ENCODE measurements at places on chromosomes 7 and 10.

- no peak for DNase-seq
Observed at GRCh38 chr7:76031964-76032363, 15.8 kb downstream of the STYXL1 start.

GRCh38 chr7:46934198-46934825 is 647.6 kb downstream of the TNS3 start:
- DNase-seq: no peak

DNA sequence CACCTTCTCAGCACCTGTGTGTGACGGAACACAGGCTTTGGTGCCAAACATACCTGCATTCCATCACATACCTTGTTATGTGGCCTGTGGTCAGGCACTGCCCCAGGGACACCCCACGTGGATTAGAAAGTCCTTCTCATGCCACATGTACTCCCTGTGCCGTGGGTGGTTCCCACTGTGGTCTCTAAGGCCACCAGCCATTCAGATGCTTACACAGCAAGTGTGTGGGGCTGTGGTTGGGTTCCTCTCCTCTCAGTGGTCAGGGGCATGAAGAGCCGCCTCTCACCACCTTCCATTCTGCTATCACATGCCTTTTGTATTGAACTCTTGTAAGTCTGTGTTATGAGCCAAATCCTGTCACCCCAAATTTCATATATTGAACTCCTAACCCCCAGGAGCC is 85.1 kb upstream of the IGFBP3 start:
- no peak for DNase-seq

DNA sequence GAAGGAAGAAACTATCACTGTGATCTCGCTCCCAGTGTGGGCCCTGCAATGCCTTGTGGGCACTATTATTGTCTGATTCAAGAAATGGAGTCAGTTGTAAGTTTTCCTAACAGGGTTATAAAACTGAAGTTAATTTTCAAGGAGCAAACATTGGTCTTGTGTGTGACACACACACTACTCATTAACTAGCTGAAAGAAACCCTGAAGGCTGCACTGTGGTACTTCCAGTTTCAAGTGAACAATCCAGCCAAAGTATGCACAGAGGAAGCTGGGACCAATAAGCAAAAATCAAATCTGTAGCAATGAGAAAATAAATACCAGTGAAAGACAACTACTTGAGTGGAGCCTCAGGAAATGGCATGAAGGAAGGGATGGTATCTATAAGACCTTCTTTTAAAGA is 506.6 kb upstream of the POT1 start:
- DNase-seq: no peak

- no peak for DNase-seq
Observed at GRCh38 chr7:131974671-131975070, 418.2 kb upstream of the PODXL start.

DNA sequence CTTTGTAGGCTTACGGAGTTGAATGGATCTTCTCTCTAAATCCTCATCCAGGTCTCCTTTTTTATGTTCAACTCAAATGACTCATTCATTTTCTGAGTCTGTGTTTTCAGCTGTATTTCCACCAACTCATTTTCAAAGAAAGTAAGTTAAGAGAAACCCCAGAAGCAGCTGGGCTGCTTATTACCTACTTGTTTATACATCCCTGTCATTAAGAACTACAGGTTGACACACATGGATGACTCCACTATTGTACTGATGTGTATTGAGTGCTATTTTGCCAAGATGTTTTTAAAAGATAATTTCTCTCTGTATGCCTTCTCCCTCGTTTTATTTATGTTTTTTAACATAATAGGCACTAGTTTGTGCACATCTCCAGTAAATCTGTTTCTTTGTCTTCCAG is 41.9 kb downstream of the DGKI start:
- DNase-seq: no peak

DNA sequence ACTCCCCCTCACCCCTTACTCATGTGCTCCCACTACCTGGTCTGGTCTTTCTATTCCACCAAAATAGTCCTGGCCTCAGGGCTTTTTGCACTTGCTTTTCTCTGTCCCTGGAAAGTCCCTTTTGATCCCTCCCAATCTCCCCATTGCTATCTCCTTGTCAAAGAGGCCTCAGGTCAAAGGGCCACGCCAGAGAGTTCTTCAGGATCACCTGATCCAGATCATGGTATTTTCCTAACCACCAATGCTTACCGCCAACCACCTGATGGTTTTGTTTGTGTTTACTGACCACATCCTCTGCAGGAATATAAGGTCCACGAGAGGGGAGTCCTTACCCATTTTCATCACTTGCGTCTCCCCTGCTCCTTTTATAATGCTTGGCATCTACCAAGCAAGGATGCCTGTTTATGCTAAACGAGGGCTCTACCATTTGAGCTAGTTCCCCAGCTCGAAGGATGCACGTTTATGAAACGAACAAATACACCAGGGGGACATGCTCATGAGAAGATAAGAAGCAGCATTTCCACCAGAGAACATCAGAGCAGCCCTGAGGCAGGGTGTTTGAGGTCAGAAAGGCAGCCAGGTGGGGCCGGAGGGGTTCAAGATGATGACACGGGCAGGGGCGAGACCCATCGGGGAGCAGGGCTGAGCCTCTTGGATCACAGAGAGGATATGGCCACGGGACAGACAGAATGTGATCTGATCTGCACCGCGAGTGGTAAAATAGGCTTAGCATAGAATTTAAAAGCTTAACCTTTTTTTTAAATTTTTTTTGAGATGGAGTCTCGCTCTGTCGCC is 43.1 kb upstream of the FOXK1 start:
- no peak for DNase-seq

DNA sequence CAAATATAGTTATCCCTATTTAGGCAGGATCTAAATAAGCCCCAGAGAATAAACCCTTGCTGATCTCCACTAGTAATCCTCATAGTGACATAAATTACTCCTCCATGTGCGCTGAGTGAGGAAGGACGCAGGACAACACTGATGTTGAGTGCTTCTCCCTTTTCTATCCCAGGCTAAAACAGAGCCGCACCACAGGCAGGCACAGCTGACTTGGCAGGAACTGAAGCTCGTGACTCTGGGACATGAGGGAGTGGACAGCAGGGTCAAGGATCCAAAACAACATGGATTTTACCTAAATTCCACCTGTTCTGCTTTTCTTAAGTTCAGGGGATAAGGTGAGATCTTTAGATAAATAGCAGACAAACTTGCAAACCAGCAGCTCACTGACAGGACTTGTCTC is 46.0 kb downstream of the VOPP1 start:
- DNase-seq: no peak

GRCh38 chr10:125068406-125068805 is 92.0 kb downstream of the CTBP2 start:
- no peak for DNase-seq

DNA sequence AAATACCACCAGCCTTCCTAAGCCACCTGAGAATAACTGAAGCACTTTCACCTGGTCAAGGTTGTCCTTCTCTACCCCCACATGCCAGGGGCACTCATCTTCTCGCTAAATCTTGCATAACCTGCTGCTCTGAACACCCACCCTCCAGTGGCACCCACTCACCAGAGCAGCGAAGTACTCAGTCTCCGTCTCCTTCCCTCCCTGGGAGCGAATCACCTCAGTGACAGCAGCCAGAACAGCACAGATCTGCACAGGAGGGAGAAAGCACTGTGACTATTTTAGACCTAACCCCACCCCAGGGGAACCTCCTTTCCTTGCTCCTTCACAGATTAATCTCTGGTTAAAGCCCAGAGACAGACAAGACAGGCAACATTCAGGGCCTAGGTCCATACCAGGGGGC is 5.1 kb downstream of the RRP12 start:
- DNase-seq: no peak

GRCh38 chr10:95819620-95820329 is 63.8 kb downstream of the ENTPD1 start:
- no peak for DNase-seq

DNA sequence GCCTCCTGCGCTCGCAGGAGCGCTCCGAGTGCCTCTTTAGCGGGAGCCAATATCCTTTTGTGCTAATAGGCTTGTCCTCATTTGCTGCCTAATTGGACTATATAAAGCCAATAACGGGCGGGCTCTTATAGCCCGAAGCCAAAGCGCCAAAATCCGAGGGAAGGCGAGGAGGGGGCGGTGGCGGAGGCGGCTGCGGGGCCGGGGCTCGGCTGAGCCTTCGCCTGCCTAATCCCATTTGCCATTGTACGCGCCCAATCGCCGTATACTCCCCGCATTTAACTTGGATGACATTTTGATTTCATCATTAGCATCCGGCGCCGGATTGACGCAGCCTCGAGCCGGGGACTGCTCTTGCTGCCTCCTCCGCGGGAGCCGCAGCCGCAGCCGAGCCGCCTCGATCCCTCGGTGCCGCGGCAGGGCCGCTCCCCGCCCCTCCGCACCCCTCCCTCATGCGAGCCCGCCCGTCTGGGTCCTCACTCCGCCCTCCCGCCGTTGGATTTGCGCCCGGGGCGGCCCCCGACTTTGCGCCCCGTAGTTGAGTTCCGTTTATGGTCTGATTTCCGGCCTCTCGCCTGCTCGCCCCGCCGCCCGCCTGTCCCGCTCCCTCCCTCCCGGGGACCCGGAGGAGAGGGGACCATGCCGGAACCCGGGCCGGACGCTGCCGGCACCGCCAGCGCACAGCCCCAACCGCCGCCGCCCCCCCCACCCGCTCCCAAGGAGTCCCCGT is at the start of gene HMX3:
HMX3 (plus strand) TSS at position 556 of the 727 bp plus-strand sequence; CDS start at position 637, 81 bp downstream.
- peak; percentile 11 for DNase-seq

GRCh38 chr7:28958235-28958979 is at the start of gene TRIL:
TSS of gene TRIL (minus strand) at chr7:28958330. CDS start at chr7:28958046, 284 bp downstream.
- no peak for DNase-seq

- no peak for DNase-seq
Observed at GRCh38 chr10:19702215-19702614, 114.0 kb upstream of the PLXDC2 start.

DNA sequence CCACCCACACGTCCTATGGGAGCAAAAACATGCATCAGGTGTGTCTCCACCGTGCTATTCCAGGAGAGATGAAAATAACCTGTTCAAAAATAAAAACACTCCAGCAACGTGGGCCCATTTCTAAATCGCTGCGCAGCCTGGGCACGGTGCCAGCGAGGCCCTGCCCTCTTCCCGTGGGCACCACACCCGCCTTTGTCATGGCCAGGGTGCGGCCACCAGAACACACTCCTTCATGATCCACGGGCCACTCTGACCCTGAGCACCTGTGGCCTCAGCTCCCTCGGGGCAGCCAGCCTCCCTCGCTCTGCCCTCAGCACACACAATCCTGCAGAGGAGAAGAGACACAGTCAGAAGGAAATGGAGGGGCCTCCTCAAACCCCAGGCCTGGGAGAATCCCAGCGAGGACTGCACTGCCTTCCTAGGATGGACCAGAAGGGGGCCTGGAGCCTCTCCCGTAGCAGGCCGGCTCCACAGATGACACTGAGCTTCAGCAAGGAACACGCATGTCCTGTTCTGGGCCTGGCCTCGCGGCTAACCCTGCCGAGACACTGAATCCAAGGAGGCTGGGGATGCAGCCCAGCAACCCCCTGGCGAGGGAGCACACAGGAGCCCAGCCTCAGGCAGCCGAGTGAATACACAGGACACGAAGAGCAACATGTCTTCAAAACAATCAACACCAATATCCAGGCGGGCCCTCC is 169.0 kb downstream of the MAD1L1 start:
- DNase-seq: no peak

DNA sequence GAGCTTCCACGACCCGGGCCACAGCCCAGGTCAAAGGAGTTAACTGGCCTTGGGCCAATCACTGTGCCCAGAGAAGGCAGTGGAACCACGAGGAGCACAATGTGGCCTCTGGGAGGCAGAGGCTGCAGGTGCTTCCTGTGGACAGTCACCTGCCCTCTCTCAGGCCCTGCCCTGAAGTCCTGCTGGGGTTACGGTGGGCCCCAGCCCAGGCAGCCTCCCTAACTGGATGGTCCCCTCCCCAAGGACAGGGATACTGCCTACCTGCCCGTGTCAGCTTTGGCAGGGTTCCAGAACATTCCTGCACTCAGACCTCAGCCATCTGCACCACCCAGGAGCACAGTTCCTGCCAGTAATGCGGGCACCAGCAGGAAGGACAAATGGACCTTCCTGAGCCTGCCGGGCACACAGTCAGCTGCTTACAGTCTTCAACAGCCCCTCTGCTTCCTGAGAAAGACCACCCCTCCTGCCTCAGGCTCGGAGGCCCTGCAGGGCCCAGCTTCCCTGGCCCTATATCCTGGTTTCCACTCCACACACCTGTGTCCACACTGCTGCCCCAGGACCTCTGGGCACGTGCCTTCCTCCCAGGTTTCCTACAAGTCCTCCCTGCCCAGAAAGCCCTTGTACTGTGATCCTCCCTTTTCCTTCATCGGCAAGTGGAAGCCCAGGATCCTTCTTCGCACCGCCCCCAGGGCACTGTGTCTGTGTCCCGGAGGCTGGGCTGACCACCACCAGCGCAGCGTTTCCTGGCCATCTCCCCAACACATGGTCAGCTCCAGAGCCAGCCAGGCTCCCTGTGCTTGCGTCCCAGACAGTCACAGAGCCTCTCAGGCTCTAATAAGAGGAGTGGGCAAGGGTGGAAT is 23.3 kb downstream of the WDR86 start:
- DNase-seq: no peak

DNA sequence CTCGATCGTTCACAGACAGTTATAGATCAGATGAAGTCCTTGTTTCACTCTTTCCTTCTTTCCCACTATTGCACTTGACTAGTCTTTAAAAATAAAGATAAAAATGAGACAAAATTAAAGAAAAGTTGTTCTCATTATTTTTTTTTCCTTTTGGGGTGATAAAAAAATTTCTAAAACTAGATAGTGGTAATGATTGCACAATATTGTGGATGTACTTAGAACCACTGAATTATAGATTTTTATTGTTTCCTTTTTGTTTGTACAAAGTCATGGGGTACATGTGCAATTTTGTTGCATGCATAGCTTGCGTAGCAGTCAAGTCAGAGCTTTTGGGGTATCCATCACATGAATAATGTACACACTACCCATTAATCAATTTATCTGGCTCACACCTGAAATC is 97.3 kb downstream of the PHTF2 start:
- DNase-seq: no peak

DNA sequence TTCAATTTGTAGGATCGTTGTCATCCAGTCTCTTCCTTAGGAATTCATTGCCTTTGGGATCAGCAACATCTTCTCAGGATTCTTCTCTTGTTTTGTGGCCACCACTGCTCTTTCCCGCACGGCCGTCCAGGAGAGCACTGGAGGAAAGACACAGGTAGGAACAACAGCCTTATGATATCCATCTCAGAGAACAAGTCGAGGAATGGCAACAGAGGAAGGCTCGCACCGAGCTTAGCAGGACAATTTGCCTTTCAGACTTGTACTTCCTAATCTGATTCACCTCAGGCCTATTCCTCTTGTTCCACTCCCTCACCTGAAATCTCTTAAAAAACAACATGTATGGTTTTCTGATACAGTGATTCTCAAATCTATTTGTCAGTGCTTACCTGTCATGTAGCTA is 29.5 kb downstream of the SLC26A4 start:
- DNase-seq: no peak
